ENCODE measurements at places on chromosomes 16 and 17.

GRCh38 chr17:41885733-41886132 is 20.5 kb upstream of the KLHL11 start:
- no peak for DNase-seq

GRCh38 chr16:1834096-1834495 is 7.1 kb downstream of the FAHD1 start:
- no peak for DNase-seq

DNA sequence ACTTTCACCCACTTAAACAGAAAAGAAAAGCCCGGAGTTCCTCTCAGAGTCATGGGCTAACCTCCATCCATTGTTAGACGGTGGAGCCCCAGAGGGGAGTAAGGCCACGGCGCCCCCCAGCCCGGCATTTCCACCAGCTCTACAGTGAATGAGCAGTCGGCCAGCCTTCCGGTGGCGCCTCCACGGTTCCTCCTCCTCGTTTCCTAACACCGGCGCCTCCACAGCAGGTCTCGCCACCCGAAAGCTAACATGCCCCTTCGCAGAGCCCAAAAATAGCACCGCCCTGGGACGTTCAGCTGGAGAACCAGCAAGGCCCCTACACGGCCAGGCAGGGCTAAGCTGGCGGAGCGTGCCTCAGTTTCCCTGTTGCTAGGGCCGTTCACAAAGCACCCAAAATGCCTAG is 858 bp downstream of the MMD start:
- no peak for DNase-seq

DNA sequence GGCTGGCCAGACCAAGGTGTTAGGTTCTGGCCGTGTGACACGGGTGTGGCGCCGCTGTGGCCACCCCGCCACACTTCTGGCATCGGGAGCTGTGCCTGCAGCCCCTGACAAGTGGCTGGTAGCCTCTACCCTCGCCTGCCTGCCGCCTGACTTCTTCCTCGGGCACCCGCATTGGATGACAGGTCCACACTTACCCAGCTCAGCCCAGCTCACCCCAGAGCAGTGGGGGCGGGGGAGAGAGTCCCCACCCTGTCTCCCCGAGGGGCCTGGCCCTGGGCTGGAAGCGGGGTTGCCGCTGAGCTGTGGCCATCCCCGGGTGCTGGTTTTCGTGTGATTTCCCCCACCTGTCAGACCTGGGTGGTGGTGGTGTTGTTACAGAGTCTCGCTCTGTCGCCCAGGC is 53.9 kb upstream of the ACSF3 start:
- no peak for DNase-seq

GRCh38 chr16:78749745-78750268 is 650.4 kb downstream of the WWOX start:
- no peak for DNase-seq

DNA sequence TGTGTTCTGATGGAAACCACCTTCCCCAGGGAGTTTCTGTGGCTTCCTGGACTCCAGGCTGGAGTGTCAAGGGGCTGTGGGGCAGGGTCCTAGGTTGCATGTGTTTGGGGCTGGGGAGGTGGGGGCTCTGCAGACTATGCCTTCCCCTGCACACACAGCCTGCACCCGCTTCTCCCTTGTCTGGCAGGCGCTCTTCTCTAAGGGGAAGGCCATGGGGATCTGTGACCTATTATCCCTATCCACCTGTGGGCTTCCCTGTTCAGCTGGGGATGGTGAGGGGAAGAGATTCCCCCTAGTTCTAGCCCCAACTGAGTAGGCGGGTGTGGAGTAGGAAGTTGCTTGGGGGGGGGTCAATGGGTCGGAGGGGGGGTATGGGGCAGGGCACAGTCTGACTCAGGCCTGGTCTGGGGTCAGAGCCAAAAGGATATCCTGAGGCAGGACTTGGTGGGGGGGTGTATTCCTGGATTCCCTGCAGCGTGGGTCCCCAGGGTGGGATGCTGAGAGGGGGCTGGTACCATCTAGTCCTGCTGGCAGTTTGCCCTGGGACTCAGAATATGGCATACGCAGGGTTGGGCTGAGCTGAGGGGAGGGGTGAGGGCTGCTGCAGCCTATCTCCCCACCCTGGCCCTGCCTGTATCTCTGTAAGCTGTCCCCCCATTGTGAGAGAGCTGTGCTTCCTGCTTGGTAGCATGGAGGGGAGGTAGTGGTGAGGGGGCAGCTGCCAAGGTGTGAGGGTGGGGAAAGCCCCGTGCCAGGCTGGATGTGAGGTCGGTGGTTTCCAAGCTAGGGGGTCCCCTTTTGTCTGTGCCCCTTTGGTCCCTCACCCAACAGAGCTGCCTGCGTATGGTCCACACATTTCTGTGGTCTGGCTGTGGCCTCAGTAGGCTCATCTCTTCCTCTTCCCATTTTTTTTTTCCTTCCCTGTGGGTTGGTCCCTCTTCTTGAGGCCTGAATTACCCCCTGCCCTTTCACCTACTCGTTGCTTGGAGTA is 14.7 kb downstream of the RARA start:
- no peak for DNase-seq

- no peak for DNase-seq
Observed at GRCh38 chr17:2406903-2407790, 6.3 kb upstream of the MNT start.

GRCh38 chr16:22648141-22648540 is 137.4 kb downstream of the NPIPB5 start:
- no peak for DNase-seq

GRCh38 chr16:74076568-74076967 is 220.0 kb upstream of the PSMD7 start:
- DNase-seq: no peak

- DNase-seq: no peak
Observed at GRCh38 chr17:26962255-26963162, 331.4 kb upstream of the WSB1 start.

- no peak for DNase-seq
Observed at GRCh38 chr17:29694918-29695563, 72.3 kb upstream of the CORO6 start.

GRCh38 chr16:85393674-85394451 is 219.3 kb upstream of the GSE1 start:
- DNase-seq: peak; percentile 81

GRCh38 chr17:2195729-2196128 is 107.9 kb downstream of the SMG6 start:
- DNase-seq: no peak

GRCh38 chr17:56919717-56920116 is 5.9 kb upstream of the TRIM25 start:
- DNase-seq: no peak

DNA sequence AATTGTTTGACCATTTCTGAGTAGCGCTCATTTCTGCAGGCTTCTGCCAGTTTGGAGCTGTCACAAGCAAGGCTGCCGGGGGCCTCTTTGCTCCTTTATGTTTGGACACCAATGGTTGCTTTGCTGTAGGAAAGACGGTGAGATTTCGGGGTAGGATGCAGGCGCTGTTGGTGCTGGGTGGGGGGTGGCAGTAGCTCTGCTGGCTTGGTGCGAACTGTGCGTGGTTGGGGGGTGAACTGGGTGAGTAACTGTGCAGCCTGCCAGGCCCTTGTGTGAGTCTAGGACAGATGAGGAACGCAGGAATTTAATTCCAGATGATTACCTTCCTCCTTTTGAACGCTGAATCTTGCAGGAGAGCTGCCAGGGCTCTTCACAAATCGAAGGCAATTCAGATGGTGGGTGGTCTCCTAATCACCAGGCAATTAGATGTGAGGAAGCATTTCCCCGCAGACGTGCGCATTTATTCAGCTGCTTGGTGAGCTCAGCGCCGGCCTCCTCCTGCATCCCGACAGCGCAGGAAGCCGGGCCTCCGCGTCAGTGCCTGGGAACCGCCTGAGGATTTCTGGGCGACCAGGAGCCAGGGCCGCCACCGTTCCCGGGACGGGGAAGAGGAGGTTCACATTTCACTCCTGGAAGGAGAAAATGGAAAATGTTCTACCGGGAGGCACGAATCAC is 154.4 kb downstream of the FOXL1 start:
- no peak for DNase-seq

DNA sequence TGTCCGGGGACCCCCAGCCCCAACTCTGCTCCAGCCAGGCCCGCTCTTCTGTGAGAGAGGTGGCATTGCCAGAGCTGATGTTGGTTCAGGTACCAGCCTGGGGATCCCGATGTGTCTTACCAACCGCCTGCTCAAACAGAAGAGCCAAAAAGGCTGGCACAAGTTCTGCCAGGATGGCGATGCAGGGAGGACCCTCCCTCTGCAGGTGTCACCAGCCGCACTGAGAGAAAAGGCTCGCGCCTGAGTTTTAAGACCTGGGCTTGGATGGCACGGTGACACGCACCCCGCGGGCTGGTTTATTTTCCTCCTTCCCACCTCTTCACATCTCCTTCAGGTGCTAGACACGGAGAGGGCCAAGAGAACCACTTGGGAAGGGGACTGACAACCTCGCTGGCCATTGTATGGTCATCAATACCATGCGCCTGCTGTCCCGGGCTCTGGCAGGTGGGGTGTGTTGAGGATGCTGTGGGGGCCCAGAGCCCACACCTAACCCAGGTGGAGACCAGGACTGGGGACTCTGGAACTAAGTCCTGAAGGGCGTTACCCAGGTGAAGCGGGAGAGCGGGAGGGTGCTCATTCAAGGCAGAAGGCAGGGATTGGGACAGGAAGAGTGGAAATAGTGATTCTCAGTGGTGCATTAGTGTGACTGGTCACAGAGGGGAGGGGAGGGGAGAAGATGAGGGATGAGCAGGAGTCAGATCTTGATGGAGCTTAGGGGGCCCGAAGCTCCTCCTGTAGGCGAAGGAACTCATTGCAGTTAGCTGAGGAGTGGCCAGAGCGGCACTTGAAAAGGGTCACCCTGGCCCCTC is 16.3 kb downstream of the FOXJ1 start:
- no peak for DNase-seq

DNA sequence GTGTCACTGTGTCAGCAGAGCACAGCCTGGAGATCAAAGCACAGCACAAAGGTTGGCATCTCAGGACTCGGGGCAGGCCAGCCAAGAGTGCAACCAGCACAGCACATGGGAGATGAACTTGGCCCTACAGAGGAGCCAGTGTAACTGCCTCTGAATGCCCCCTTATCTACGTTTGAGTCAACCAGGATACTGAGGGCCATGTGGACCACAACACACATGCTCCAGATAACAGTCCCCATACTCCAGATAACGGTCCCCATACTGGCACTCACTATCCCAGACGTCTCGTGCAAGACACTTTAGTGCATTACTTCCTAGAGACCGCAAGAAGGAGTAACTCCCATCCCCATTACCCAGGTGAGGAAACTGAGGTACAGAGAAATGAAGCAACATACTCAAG is 88.2 kb downstream of the XYLT1 start:
- DNase-seq: no peak

DNA sequence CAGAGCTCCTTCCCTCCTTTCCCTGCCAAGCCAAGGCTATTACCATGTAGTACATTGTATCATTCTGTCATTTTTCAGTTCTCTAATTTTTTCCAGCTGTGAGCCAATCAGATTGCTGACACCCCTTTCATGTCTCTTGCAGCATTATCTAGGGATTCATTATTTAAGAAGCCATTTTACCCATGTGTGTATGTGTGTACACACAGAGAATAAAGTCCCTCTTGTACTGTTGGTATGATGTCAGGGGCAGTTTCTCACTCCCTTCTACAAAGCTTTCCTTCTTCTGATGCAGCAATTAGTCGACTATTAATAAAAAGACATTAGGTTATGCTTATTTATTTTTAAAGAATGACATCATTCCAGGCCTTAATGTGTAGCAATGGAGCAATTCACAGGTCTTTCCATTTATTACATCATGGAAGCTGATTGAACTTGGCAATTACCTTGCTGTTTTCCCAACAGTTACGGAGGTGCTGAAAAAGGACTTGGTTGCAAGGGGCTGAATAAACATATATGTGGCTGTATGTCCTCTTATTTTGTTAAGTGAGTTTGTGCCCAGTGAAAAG is 159.4 kb upstream of the HS3ST3A1 start:
- DNase-seq: no peak

DNA sequence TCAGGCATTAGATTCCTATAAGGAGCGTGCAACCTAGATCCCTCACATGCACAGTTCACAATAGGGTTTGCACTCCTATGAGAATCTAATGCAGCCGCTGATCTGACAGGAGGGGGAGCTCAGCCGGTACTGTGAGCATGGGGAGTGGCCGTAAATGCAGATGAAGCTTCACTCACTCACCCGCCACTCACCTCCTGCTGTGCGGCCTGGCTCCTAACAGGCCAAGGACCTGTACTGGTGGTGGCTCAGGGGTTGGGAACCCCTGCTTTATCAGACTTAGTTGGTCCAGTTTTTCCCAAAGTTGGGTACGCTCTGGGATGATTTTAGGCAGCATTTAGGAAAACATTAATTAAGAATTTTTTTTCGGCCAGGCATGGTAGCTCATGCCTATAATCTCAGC is 103.8 kb downstream of the MARF1 start:
- no peak for DNase-seq

DNA sequence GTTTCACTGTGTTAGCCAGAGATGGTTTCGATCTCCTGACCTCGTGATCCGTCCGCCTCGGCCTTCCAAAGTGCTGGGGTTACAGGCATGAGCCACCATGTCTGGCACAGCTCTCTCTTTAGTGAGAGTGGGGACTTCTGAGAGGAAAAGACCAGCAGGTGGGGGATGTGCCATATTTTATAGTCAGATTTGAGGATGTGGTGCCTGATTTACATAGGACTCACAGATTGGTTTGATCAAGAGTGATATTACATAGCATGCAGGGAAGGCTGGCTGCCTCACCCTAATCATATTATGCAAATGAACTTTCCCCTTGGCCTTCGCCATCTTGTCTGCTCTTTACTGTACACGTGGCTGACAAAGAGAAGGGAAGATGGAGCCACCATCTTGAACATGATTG is 28.1 kb upstream of the MAPK3 start:
- DNase-seq: no peak

DNA sequence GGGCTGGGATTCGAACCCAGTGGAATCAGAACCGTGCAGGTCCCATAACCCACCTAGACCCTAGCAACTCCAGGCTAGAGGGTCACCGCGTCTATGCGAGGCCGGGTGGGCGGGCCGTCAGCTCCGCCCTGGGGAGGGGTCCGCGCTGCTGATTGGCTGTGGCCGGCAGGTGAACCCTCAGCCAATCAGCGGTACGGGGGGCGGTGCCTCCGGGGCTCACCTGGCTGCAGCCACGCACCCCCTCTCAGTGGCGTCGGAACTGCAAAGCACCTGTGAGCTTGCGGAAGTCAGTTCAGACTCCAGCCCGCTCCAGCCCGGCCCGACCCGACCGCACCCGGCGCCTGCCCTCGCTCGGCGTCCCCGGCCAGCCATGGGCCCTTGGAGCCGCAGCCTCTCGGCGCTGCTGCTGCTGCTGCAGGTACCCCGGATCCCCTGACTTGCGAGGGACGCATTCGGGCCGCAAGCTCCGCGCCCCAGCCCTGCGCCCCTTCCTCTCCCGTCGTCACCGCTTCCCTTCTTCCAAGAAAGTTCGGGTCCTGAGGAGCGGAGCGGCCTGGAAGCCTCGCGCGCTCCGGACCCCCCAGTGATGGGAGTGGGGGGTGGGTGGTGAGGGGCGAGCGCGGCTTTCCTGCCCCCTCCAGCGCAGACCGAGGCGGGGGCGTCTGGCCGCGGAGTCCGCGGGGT is at the start of gene CDH1:
Gene CDH1, plus strand, starts transcription at position 247 of the 684 bp plus-strand sequence. Its CDS starts 124 bp downstream, at position 371.
- DNase-seq: no peak

Measured in stimulated activated effector memory CD8-positive, alpha-beta T cell treated with anti-CD3 and anti-CD28 coated beads, Interleukin-12 subunit alpha, Interleukin-12 subunit beta, amount 100 ng/mL, for 72 hours (primary cell).